ENCODE measurements at places on chromosomes 1 and 21. TPM values are rescaled to one million over a fixed set of nuclear protein-coding genes. Genes with fewer than 3 reads are reported as not detected.
A peak's percentile ranks its signal among the peaks of the same experiment; 100 is the strongest.

OR2T11 gene
- not detected for total RNA-seq

NBL1 gene
- total RNA-seq = 10.7 TPM

DMBX1 gene
- total RNA-seq = 0.05 TPM

RNF223 gene
- total RNA-seq = not detected

OPRD1 gene
- 0.02 TPM for total RNA-seq

SELP gene
- 1.4 TPM for total RNA-seq

ECE1 gene
- total RNA-seq = 130 TPM

AIDA gene
- 60.1 TPM for total RNA-seq

PLEKHO1 gene
- 13.2 TPM for total RNA-seq

OR6K6 gene
- not detected for total RNA-seq

LCE3D gene
- not detected for total RNA-seq

- DNase-seq = no peak
- no peaks in the 10 kb centered on the region for H3K36me3 ChIP-seq
- H3K4me3 ChIP-seq = no peak overlapping the region
These were observed 146.4 kb upstream of the ARHGEF16 start for GRCh38 chr1:3308053-3308452.

- H3K27me3 ChIP-seq = no peaks in the 10 kb centered on the region
- no peaks in the 10 kb centered on the region for H3K4me1 ChIP-seq
- H3K27ac ChIP-seq = no peak overlapping the region
These were observed 51.4 kb downstream of the KIF21B start for GRCh38 chr1:200971955-200972711.

GRCh38 chr21:46457801-46458314, 833 bp upstream of the DIP2A start:
- peaks cover 41% of the 10 kb centered on the region for H3K4me1 ChIP-seq
- peak overlapping the region; percentile 84 for H3K27ac ChIP-seq
- H3K36me3 ChIP-seq = peaks cover 35% of the 10 kb centered on the region
- H3K4me3 ChIP-seq = peak overlapping the region; percentile 91
- peak; percentile 57 for DNase-seq

GRCh38 chr1:20120796-20121195, 1.5 kb upstream of the PLA2G2D start:
- no peaks in the 10 kb centered on the region for H3K36me3 ChIP-seq
- H3K4me3 ChIP-seq = no peak overlapping the region
- H3K27ac ChIP-seq = no peak overlapping the region
- peaks cover 24% of the 10 kb centered on the region for H3K27me3 ChIP-seq
- H3K4me1 ChIP-seq = no peaks in the 10 kb centered on the region

- no peak overlapping the region for H3K27ac ChIP-seq
- peaks cover 11% of the 10 kb centered on the region for H3K4me1 ChIP-seq
- no peak overlapping the region for H3K4me3 ChIP-seq
- H3K36me3 ChIP-seq = no peaks in the 10 kb centered on the region
- H3K27me3 ChIP-seq = no peaks in the 10 kb centered on the region
These were observed 6.7 kb upstream of the WASF2 start for GRCh38 chr1:27496604-27497155.

- no peaks in the 10 kb centered on the region for H3K36me3 ChIP-seq
- H3K27ac ChIP-seq = no peak overlapping the region
- no peak for DNase-seq
- no peak overlapping the region for H3K4me3 ChIP-seq
These were observed 295.9 kb upstream of the ADGRL4 start for GRCh38 chr1:79302380-79302930.

GRCh38 chr21:37071561-37072273, 1.2 kb downstream of the PIGP start:
- peaks cover 38% of the 10 kb centered on the region for H3K36me3 ChIP-seq
- peak; percentile 18 for DNase-seq
- H3K27ac ChIP-seq = peak overlapping the region; percentile 89
- H3K27me3 ChIP-seq = no peaks in the 10 kb centered on the region

GRCh38 chr1:68157416-68157815, 74.9 kb downstream of the WLS start:
- no peak overlapping the region for H3K27ac ChIP-seq
- H3K4me3 ChIP-seq = no peak overlapping the region
- no peaks in the 10 kb centered on the region for H3K4me1 ChIP-seq
- no peaks in the 10 kb centered on the region for H3K27me3 ChIP-seq
- DNase-seq = no peak
- no peaks in the 10 kb centered on the region for H3K36me3 ChIP-seq

DNA sequence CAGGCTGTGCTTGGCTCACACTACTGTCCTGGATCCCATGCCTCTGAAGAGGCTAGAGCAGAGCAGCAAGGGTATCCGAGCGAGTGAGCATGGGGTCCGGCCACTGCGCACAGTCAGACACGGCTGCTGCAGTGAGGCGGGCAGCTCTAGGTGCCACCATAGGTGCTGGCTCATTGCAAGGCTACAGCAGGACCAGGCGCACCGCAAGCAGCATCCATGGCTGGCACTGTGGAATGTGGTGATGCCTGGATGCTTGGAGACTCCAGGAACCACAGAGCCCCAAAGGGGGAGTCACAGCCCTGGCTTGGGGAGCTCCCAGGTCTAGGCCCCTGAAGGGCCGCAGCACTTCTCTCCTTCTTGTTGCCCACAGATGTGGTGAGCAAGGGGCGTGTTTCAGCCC, 47.2 kb downstream of the ATP6V1G3 start:
- H3K27ac ChIP-seq = no peak overlapping the region
- H3K4me3 ChIP-seq = no peak overlapping the region
- DNase-seq = no peak
- no peaks in the 10 kb centered on the region for H3K27me3 ChIP-seq

- H3K36me3 ChIP-seq = no peaks in the 10 kb centered on the region
- H3K27ac ChIP-seq = no peak overlapping the region
- no peaks in the 10 kb centered on the region for H3K4me1 ChIP-seq
- no peaks in the 10 kb centered on the region for H3K27me3 ChIP-seq
These were observed 101.1 kb downstream of the TM2D1 start for GRCh38 chr1:61623852-61624251.

DNA sequence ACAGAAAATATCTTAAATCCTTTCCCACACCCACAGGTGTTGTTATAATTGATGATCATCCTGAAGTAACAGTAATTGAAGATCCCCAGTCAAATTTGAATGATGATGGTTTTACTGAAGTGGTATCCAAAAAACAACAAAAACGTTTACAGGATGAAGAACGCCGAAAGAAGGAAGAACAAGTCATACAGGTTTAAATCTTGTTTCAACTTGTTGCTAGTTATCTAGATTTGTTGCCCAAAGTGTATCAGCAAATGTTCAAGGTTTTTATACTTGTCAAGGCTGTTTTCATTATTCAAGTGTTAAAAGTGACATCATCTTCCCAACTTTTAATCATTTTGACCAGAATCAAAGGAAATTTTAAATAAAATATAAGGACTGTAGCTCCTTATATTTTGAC, 64.7 kb downstream of the PRRC2C start:
- no peak for DNase-seq
- no peaks in the 10 kb centered on the region for H3K27me3 ChIP-seq
- H3K36me3 ChIP-seq = peaks cover 78% of the 10 kb centered on the region

DNA sequence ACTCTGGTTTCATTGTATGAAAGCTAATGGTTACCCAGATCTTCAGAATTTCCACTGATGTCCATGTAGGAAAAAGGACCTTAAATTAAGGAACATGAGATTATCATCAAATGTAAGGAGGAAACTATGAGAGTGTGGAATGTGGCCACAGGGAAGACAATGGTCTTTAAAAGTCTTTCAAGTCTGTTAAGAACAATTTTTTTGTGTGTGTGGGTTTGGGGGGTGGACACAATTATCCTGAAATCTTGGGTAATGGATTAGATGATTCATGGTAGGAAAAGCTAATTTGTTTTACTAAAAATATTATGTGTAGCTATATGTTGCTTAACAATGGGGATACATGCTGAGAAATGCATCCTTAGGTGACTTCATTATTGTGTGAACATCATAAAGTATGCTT, 72.9 kb downstream of the PLA2G4A start:
- no peaks in the 10 kb centered on the region for H3K36me3 ChIP-seq
- peaks cover 2% of the 10 kb centered on the region for H3K27me3 ChIP-seq

- no peak overlapping the region for H3K4me3 ChIP-seq
- H3K27me3 ChIP-seq = peaks cover 3% of the 10 kb centered on the region
- no peak overlapping the region for H3K27ac ChIP-seq
- peaks cover 8% of the 10 kb centered on the region for H3K4me1 ChIP-seq
These were observed 17.1 kb upstream of the ETV3L start for GRCh38 chr1:157116737-157117103.

GRCh38 chr1:115988953-115989352, 12.6 kb downstream of the SLC22A15 start:
- H3K36me3 ChIP-seq = no peaks in the 10 kb centered on the region
- no peak overlapping the region for H3K27ac ChIP-seq
- peaks cover 3% of the 10 kb centered on the region for H3K4me1 ChIP-seq
- peaks cover 6% of the 10 kb centered on the region for H3K27me3 ChIP-seq
- DNase-seq = no peak
- no peak overlapping the region for H3K4me3 ChIP-seq

GRCh38 chr1:89878256-89878655, 57.4 kb downstream of the LRRC8D start:
- no peak for DNase-seq
- peaks cover 44% of the 10 kb centered on the region for H3K36me3 ChIP-seq
- H3K27me3 ChIP-seq = no peaks in the 10 kb centered on the region
- H3K4me3 ChIP-seq = no peak overlapping the region
- peak overlapping the region; percentile 45 for H3K27ac ChIP-seq

DNA sequence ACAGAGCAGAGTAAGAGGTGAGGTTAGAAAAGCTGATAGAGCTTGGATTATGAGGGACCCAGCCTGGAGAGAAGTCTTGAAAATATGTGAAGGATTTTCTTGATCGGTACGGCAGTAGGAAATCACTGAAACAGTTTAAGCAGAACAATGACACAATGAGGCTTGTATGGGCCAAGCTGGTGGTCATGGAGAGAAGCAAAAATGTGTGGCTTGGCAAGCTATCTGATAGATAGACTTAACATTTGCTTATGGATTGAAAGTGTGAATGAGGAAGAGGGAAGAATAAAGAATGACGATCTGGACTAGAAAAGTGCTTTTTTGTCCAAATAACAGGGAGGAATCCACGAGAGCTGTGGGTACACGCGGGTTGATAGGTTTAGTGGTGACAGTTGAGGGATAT, 15.4 kb upstream of the XPR1 start:
- H3K27me3 ChIP-seq = no peaks in the 10 kb centered on the region
- no peak overlapping the region for H3K27ac ChIP-seq
- peaks cover 5% of the 10 kb centered on the region for H3K4me1 ChIP-seq
- H3K36me3 ChIP-seq = no peaks in the 10 kb centered on the region
- no peak for DNase-seq

GRCh38 chr1:67446893-67447292, 16.7 kb upstream of the SERBP1 start:
- peaks cover 3% of the 10 kb centered on the region for H3K4me1 ChIP-seq
- H3K27me3 ChIP-seq = peaks cover 4% of the 10 kb centered on the region
- H3K27ac ChIP-seq = no peak overlapping the region
- H3K4me3 ChIP-seq = no peak overlapping the region
- no peaks in the 10 kb centered on the region for H3K36me3 ChIP-seq

Measured in activated CD4-positive, alpha-beta T cell treated with anti-CD3 and anti-CD28 coated beads for 36 hours (primary cell).